Stimulated activated CD8-positive, alpha-beta memory T cell treated with anti-CD3 and anti-CD28 coated beads, Interleukin-2, amount 100 ng/mL, for 1 hour (primary cell): ENCODE measurements at places on chromosomes 4 and X.

DNA sequence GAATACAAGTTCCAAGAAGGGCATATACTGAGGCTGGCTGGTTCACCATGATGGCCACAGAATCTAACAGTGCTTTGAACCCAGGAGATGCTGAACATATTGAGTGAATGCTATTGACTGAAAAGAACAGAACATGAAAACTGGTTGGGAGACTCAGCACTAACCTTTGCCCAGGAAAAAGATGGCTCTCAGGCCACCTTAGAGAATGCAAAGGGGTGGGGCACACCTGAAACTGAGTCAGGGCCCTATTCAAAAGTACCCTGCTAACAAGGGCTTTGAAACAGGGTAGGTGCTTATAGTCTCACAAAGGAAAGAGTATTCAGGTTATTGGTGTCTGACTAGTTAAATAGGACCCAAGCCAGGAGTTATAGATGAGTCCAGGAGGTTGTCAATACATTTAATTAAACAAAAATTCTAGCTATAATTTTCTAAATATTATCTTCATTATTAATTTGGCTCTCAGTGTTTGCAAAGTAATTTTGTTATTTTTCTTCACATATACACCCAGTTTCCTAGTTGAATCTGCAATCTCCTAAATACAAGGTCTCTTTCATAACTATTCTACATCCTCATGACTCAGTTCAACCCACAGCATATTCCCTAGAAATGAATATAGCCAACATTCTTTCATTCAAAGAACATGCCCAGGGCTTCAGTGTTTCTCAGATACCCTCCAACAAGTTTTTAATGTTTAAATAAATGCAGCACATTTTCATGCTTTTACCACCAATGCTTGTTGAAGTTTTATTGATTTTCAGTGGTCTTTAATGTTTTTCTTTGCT lies 144.2 kb upstream of the RAPGEF2 start:
- DNase-seq, result no peak

DNA sequence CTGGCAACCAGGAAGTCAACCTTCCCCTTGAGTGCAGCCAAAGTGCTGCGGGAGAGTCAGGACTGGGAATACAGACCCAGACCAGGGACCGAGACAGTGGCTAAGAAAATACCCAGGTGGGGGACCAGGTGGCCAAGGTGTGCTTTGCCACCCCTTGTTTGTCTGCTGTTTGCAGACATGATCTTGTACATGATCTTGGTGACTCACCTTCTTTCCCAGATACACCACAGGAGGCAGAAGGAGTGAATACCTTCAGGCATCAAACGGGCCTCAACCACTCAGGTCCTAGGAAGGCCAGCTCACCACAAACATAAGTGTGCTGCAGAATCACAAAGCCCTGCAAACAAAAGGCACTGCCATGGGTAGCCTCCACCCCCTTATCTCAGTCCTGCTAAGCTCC lies 62.0 kb downstream of the CNGA2 start:
- no peak for DNase-seq

- DNase-seq, result peak; percentile 12
Observed at GRCh38 chrX:20412871-20413486, 146.3 kb upstream of the RPS6KA3 start.

DNA sequence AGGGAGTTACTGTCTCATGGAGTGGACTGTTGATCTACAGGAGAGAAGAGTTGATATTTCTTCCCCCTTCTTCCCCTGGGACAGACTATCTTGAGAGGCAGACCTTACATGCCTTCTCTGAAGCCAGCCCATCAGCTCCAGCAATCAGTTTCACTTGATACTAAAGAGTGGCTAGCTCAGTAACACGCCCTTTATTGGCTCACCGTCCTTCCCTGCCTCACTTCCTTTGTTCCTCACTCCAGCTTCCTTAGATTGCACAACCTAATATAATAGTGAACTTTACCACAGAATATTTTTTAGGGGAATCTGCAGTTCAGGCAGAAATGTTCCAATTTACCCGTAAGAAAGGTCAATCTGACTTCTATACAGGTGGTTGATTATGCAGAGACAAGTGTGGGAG lies 128.1 kb upstream of the NDP start:
- no peak for DNase-seq

GRCh38 chr4:186481998-186482790 lies 73.2 kb downstream of the MTNR1A start:
- DNase-seq, result no peak

GRCh38 chr4:158327525-158327924 lies 117.2 kb downstream of the TMEM144 start:
- no peak for DNase-seq

DNA sequence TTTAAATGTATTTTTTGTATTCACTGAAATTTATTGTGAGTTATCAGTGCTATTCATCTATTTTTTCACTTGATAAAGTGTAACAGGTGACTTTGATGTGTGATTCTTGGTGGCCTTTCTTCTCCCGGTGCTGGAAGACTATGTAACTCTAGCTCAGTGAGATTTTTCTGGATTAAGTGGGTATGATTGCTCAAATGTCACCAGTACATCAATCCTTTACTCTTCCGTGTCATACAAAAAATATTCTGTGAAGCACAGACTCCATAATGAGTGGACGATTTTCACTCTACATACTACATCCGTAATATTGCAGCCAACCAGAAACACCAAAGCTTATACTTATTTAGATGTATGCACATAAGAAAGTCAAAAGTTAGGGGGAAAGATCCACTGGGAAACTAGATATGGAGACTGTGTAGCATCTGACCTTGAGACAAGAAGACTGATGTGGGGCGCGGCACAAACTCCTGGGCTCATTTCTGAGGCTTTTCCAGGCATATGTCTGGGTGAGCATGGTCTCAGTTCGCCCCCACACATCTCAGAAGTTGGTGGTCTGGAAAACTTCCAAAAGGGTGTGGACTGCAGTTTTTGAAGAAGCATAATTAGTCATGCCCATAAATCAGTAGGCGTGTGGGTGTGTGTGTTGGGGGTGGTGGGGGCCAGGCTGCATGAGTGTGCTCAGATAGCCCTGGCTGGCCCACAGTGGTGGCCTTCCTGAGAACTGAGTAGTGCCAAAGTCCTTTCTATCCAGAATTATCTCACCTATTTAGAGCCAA lies 53.9 kb upstream of the TENM3 start:
- DNase-seq, result no peak

DNA sequence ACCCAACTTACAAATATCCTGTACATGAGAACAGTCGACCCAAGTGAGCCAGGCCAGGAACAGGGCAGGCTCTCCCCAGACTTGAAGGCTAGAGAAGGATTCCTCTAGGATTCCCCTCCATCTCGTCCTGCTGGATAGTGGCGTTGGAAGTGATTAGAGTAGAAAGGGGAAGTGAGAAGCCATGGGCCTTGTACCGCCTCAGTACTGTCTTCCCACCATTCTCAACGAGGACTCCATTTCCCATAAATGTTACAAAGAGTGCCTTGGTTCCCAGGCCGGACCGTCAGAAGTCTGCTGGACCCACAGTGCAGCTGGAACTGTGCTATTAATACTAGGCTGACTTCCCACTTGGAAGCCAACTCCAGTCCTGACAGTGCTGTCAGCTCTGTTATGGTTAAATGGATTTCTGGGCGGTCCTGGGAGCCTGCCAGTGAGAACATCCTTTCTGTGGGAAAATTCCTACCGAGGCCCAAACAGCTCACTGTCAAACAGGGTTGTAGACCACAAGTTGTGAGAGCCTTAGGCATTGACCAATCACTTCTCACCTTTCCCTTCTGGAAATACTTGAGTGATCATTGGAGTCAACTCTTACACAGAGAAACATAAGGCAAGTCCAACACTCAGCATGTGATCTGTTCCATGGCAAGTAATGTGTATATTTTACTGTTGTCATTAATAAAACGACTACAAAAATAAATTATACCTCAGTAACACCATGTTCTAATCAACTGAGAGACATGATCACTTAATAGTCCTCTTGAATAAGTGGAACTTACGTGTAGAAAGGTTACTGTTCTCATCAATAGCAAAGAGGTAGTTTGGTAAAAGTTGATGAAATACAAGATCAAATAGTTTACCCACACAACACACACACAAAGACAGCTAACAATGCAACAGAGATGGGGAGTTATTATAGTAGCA lies 58.4 kb downstream of the AMELX start:
- no peak for DNase-seq

- no peak for DNase-seq
Observed at GRCh38 chr4:98663226-98664006, 5.0 kb upstream of the TSPAN5 start.

GRCh38 chr4:128770807-128771206 lies 38.7 kb upstream of the JADE1 start:
- DNase-seq, result no peak

DNA sequence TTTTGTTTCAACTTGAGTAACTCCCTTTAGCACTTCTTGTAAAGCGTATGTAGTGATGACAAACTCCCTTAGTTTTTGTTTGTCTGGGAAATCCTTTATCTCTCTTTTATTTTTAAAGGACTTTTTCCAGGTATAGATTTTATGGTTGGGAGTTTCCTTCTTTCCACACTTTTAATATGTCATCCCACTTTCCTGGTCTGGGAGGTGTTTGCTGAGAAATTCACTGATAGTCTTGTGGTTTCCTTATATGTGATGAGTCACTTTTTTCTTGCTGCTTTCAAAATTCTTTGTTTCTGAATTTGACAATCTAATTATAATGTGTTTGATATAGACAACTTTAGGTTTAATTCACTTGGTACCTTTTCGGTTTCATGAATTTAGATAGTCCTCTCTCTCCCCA lies 353.9 kb downstream of the GPAT3 start:
- DNase-seq, result no peak

- no peak for DNase-seq
Observed at GRCh38 chrX:103999234-103999633, 14.3 kb downstream of the H2BW1 start.

DNA sequence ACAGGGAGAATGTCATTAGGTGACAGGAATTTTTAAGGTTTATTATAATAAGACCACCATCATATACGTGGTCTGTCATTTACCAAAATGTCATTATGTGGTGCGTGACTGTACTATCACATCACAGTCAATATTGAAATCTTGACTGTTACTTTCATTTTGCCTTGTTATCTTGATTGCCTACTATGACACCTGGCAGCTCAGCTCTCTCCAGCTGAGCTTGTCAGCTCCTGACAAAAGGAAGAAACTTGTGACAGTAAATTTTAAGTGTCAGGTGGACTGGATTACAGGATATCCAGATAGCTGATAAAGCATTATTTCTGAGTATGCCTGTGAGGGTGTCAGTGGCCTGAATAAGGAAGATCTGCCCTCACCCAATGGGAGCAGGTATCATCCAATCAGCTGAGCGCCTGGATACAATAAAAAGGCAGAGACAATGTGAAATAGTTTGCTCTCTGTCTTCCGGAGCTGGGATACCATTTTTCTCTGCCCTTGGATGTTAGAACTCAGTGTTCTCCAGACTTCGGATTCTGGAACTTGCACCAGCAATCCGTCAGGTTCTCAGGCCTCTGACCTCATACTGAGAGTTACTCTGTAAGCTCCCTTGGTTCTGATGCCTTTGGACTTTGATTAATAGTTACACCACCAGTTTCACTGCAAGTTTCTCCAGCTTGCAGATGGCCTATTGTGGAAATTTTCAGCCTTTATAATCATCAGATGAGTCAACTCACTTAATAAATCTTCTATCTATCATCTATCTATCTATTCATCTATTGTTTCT lies 1454.7 kb upstream of the IGFBP7 start:
- DNase-seq, result no peak

GRCh38 chr4:39976945-39977488 lies 694 bp downstream of the PDS5A start:
- peak; percentile 2 for DNase-seq

DNA sequence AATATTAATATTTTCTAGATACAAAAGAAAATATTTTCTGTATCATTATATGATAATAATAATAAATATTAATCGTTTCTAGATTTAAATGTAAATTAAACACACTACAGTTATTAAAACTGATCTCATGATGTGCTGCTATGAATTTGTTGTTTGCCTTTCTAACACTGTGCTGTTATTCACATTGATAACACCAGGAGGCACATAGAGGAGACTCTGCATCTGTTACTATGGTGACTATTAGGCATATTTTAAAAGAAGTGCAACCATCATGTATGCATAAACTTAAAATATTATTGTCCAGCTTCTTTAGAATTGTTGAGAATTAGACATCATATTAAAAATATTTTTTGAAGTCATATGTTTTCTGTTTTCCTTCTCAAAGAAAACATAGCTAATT lies 11.8 kb upstream of the PDGFC start:
- DNase-seq, result no peak

DNA sequence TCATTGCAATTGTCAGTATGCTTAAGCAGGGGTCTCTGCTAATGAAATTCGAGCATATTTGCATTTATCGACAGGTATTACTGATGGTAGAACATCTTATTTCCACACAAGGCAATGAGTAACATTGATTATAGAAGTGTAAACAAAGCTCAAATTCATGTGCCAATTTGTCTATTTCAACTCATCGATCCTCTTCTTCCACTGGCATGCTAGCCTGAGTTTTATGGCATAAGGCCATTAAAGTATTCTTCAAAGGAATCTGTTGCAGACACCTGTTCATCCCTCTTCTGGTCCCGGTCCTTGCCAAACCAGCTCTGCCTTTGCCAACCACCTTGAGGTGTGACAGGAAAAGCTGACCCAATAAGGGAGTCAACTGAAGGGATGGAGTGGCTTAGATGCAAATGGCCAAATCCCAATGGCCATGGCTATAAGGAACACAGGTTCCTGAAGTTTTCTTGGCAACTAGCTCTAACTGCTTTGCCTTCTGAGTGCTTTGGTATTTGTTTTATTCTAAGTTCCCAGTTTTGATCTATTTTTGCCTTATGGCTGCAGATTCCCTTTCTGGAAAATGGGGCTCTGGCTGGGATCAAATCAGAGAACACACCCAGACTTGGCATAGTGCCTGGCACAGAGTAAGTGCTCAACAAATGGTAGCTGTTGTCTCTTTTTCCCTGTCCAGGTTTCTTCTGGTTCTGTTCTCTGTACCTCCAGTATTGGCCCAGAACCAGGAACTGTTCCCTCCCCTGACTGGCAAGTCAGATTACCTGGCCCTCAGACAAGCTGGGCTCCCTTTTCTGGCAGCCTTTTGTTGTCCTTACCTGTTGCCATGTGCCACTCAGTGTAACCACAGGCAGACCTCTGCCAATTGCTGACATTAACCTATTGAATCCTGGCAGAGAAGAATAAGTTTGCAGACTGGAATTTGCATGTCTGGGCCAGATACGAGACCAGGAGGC lies 63.1 kb downstream of the RTL9 start:
- no peak for DNase-seq

DNA sequence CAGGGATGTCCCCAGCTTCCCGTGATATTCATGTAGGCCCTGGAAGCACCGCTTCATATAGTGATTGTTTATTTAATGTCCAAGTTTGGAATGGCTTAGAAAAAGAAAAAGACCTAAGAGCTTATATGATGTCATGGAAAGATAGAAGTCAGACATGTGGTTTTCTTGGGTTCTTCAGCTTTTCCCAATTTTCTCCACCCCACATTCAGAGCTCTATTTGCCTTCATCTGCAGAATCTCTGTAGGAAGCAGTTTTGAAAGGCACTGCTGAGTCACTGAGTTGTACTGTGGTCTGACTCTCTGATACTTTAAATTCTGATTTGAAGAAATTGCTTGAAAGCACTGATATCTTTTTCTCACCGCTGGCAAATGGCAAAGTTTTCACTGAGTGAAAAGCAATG lies 120.6 kb upstream of the EDNRA start:
- no peak for DNase-seq
